Uterus (tissue), 4 donors: ENCODE measurements at places on chromosomes 1 and 21.

- no peak overlapping the region for H3K4me3 ChIP-seq
- no peak for DNase-seq
- H3K4me1 ChIP-seq: no peaks in the 10 kb centered on the region
- no peak overlapping the region for H3K27ac ChIP-seq
- H3K27me3 ChIP-seq: no peaks in the 10 kb centered on the region
Measured at GRCh38 chr1:117632269-117633067, 26.6 kb downstream of the TENT5C start.

DNA sequence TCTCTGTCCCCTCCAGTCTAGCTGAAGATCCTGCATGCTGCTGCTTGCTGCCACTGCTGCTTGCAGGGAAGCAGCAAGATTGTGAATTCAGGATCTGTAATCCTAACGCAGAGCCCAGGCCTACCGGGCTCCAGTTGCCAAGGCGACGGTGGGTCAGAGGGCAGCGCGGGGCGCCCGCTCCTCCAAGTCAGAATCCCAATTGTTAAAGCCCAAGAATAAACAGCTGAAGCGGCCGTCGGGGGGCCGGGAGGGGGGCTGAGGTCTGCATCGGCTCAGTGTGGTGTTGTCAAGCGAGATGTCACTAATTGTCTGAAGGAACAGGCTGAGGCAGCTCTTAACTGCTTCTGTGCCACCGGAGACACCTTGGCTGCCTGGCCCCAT is 36.8 kb downstream of the AHDC1 start:
- no peak overlapping the region for H3K4me3 ChIP-seq
- H3K27me3 ChIP-seq: no peaks in the 10 kb centered on the region
- peaks cover 64% of the 10 kb centered on the region for H3K4me1 ChIP-seq
- peak; percentile 33 for DNase-seq
- H3K27ac ChIP-seq: peak overlapping the region; percentile 94

DNA sequence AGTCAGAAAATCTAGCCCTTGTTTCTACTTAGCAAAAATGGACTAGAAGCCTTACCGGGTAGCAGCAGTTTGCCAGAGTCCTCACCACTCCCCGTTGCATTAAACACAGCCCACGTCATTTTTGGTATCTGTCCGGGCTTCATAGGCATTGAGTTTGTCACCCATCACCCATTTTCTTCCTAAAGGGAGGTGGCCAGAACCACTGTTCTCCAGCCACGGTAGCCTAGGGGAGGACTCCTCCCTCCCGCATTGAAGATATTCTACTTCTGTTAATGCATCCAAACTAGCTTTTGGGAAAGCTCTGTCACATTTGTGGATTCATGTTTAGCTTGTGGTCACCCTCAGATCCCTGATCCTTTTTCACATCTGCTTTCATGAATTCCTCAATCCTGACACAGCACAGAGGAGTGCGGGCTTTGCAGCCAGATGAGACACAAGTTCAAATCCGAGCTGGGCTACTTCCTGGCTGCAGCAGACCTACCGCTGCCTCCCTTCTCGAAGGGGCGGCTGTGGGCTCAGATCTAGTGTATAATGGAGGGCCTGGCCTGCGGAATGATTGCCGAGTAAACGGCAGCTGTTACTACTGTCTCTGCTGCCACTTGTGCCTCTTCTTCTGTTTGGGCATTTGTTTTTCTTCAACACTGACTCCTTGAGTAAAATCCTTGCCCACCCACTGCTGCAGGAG is 63.2 kb upstream of the EFHD2 start:
- no peaks in the 10 kb centered on the region for H3K36me3 ChIP-seq
- H3K27me3 ChIP-seq: no peaks in the 10 kb centered on the region
- no peak for DNase-seq
- H3K4me3 ChIP-seq: no peak overlapping the region

DNA sequence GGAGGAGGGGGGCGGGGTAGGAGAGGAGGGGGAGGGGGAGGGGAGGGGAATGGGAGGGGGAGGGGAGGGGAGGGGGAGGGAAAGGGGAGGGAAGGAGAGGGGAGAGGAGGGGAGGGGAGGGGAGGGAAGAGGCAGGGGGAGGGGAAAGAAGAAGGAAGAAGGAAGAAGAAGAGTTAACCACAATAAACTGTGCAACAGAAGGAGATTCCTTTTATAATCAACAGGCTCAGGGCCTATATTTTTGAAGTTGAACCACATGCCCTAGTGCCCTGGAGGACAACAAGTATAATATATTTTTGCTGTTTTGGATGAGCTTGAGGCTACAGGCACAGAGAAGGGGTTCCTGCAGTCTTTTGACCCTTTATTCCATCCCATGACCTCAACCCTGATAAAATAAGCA is 228.2 kb upstream of the IRF2BP2 start:
- no peaks in the 10 kb centered on the region for H3K36me3 ChIP-seq
- no peaks in the 10 kb centered on the region for H3K27me3 ChIP-seq
- no peak overlapping the region for H3K4me3 ChIP-seq
- H3K27ac ChIP-seq: no peak overlapping the region
- no peaks in the 10 kb centered on the region for H3K4me1 ChIP-seq

DNA sequence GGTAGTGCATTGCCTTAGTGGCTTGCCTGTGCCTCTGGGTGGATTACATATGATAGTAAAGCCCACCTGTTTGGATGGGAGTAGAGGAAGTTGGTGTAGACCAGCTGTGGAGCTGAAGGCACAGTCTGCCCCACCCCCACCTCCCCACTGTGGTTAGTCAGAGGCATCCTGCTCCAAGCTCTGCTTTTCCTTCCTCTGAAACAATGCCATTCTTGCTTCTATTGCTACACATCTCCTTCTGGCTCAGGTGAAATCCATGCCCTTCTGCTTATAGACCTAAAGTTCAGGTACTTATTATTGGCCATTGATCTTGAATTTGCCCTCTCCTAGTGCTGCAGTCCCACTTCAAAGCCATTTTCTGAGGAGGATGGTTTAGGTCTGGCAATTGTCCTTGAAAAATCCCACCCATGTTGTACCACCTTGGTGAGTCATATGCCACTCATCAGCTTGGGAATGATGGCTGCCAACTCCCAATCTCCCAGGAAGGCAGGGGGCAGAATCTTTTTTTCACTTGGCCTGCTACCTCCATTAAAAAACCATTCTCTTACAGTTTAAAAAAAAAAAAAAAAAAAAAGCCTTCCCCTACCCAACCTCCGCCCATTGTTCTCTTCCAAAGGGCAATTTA is 6.7 kb upstream of the TXLNA start:
- no peak for DNase-seq
- H3K36me3 ChIP-seq: no peaks in the 10 kb centered on the region
- H3K4me1 ChIP-seq: no peaks in the 10 kb centered on the region
- no peaks in the 10 kb centered on the region for H3K27me3 ChIP-seq

DNA sequence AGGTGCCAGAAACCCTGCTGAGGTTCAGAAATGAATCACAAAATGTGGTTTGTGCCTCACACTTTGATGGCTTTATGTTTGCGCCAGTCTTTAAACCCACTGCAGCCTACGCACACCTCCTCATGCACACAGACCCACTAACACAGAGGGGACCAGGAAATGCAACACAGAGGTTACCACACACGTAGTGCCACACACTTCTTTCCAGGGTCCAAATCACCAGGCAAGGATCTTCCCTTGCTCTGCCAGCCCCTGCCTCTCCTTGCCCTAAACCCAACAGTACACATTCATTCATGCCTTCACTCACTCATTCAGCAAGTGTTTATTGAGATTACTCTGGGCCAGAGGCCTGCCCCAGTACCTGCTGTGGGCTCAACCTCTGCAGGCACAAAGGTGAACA is 17.5 kb downstream of the MAB21L3 start:
- no peak overlapping the region for H3K27ac ChIP-seq
- no peak overlapping the region for H3K4me3 ChIP-seq
- no peaks in the 10 kb centered on the region for H3K36me3 ChIP-seq
- H3K27me3 ChIP-seq: no peaks in the 10 kb centered on the region

GRCh38 chr1:59827055-59827643 is 12.4 kb downstream of the HOOK1 start:
- H3K36me3 ChIP-seq: no peaks in the 10 kb centered on the region
- H3K4me1 ChIP-seq: no peaks in the 10 kb centered on the region
- no peak for DNase-seq

GRCh38 chr21:35197992-35198431 is 148.9 kb upstream of the RUNX1 start:
- DNase-seq: no peak
- H3K36me3 ChIP-seq: no peaks in the 10 kb centered on the region
- H3K4me1 ChIP-seq: no peaks in the 10 kb centered on the region
- H3K27me3 ChIP-seq: no peaks in the 10 kb centered on the region
- H3K4me3 ChIP-seq: no peak overlapping the region
- H3K27ac ChIP-seq: no peak overlapping the region

GRCh38 chr1:179889589-179889988 is 7.5 kb downstream of the TOR1AIP1 start:
- no peak for DNase-seq
- H3K27ac ChIP-seq: no peak overlapping the region
- no peak overlapping the region for H3K4me3 ChIP-seq
- no peaks in the 10 kb centered on the region for H3K27me3 ChIP-seq
- peaks cover 7% of the 10 kb centered on the region for H3K4me1 ChIP-seq
- no peaks in the 10 kb centered on the region for H3K36me3 ChIP-seq

- no peak overlapping the region for H3K4me3 ChIP-seq
- H3K27ac ChIP-seq: no peak overlapping the region
- no peaks in the 10 kb centered on the region for H3K4me1 ChIP-seq
- no peaks in the 10 kb centered on the region for H3K36me3 ChIP-seq
- H3K27me3 ChIP-seq: peaks cover 5% of the 10 kb centered on the region
- no peak for DNase-seq
Measured at GRCh38 chr1:17184822-17185484, 20.0 kb upstream of the PADI1 start.

DNA sequence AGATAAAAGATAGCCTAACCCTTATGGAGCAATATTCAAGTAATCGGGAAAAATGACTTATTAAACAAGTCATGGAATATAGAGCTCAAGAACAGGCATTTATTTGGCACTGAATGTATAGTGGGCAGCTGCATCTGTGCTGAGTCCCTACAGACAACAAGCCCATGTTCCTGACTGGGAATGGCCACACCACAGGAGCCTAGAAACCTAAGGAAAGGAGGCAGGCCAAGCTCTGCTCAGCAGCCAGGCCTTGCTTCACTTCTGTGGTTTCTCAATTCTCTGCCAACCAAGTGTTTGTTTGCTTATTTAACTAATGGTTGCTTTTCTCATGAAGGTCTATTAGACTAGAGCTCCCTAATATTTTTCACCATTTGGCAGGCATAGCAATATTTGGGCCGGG is 21.5 kb downstream of the AK2 start:
- H3K27ac ChIP-seq: no peak overlapping the region
- no peaks in the 10 kb centered on the region for H3K4me1 ChIP-seq
- no peaks in the 10 kb centered on the region for H3K27me3 ChIP-seq
- H3K36me3 ChIP-seq: no peaks in the 10 kb centered on the region
- no peak overlapping the region for H3K4me3 ChIP-seq

GRCh38 chr1:183237046-183237445 is 51.0 kb downstream of the LAMC2 start:
- no peak overlapping the region for H3K27ac ChIP-seq
- H3K27me3 ChIP-seq: no peaks in the 10 kb centered on the region
- H3K36me3 ChIP-seq: no peaks in the 10 kb centered on the region
- no peak for DNase-seq

- no peaks in the 10 kb centered on the region for H3K36me3 ChIP-seq
- H3K27ac ChIP-seq: no peak overlapping the region
- H3K27me3 ChIP-seq: no peaks in the 10 kb centered on the region
- no peak for DNase-seq
- no peak overlapping the region for H3K4me3 ChIP-seq
- no peaks in the 10 kb centered on the region for H3K4me1 ChIP-seq
Measured at GRCh38 chr1:228268881-228269265, 61.0 kb downstream of the OBSCN start.

GRCh38 chr1:224541072-224541790 is 74.9 kb upstream of the CNIH3 start:
- H3K27ac ChIP-seq: no peak overlapping the region
- H3K36me3 ChIP-seq: no peaks in the 10 kb centered on the region
- H3K4me3 ChIP-seq: no peak overlapping the region
- no peak for DNase-seq

DNA sequence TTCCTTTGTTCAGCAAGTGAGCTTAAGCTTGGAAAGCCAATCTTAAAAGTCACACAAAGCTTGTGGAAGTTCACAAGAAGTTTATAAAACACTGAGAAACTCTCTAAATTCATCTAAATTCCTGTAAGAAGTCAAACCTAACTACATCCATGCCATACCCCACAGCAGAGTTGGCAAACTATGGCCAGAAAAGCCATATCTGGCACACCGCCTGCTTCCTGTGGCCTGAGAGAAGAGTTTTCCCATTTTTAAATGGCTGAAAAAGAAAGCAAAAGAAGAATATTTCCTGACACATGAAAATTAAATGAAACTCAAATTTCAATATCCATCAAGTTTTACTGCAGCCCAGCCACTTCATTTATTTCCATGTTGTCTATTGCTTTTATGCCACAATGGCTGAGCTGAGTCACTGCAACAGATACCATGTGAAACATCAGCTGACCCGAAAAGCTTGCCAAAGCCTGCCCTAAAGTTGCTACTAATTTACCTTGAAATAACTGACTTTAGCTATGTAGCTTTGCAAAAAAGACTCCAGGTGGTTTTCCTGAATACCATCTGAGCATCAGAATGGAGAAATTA is 237.1 kb downstream of the SLC45A1 start:
- peaks cover 16% of the 10 kb centered on the region for H3K4me1 ChIP-seq
- no peaks in the 10 kb centered on the region for H3K36me3 ChIP-seq
- peak overlapping the region; percentile 83 for H3K27ac ChIP-seq
- DNase-seq: peak; percentile 64
